ENCODE measurements at places on chromosomes 2 and 18. TPM values are rescaled to one million over a fixed set of nuclear protein-coding genes. Genes with fewer than 3 reads are reported as not detected.

Gene IGFBP5
- 142 TPM for polyA plus RNA-seq

DNA sequence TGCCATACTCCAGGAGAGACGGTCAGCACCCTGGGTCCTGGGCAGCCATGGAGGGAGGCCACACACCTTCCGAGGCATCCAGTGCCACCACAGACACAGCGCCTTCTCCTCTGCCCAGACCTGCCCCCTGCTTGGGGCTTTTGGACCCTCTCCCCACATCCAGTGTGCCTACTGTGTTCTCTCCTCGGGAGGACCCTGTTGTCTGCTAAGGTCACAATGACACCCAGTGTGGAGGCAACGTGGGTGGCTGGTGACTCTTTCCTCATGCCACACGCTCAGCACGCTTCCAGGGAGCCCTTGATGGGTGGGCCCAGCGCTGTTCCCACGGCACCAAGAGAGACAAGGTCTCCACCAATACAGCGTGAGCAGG lies 251.9 kb downstream of the EIPR1 start:
- no peak for DNase-seq

Gene NUP35
- polyA plus RNA-seq: 25.9 TPM

- DNase-seq: no peak
Measured at GRCh38 chr18:10286580-10287150, 167.8 kb upstream of the APCDD1 start.

DNA sequence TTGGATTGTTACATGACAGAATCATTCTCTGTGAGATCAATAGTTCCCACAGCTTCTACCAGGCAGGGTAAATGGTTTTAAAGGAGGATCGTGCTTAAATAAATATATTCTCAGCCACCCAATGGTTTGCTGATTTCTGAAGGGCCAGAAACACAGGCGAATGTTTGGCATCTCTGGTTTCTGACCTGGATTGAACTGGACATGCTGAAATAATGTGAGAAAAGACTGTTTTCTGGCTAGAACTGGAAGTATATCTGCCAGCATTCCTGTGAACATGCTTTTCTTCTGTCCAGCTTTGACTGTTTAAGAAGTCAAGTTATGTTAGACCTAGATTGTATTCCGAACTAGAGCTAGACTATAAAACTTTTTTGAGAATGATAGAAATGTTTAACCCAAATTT lies 77.1 kb upstream of the COL3A1 start:
- DNase-seq: no peak

Gene KCNG2
- 0.38 TPM for polyA plus RNA-seq

- no peak for DNase-seq
Measured at GRCh38 chr18:78244779-78245178, 734.8 kb upstream of the SALL3 start.

Gene RHOB
- 61.8 TPM for polyA plus RNA-seq

DNA sequence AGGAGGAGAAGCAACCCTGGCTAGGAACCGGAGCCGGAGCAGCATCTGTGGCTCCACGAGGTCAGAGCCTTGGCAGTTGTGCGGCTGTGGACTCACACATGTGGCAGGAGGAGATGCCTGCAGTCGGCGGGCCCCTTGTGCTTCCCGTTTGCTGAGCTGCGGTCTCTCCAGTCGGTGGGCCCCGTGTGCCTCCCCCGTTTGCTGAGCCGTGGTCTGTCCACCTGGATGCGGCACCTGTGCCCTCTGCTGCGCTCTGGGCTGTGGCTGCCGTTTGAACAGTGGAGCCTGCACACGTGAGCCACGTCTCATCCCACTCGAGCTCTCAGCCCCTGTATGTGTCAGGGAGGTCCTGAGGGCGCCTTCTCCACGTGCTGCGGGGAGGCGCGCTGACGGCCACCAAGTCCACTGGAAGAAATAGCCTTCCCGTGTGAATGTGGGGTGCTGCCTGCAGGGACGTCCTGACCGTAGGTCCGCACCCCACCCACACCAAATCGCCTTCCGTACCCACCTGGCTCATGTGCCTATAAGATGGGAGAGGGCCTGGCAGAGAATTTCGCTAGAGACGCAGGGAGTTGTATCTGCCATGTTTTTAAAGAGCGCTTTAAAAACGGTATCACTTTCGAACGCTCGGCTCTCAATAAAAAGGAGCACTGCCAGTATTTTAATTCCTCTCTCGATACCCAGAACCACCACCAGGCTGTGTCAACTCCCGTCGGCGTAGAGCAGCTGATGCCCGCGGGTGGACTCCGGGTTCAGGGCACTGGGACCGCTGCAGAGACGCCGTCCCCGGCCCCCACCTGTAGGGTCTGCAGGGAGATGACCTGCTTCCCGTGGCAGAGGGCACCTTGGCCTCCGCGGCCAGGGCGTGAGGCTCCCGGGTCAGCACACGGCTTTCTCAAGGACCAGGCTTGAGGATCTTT lies 117.0 kb downstream of the NFATC1 start:
- DNase-seq: no peak

All from left lung (tissue), 14 donors.